ENCODE measurements at places on chromosomes 2 and 18. TPM values are rescaled to one million over a fixed set of nuclear protein-coding genes. Genes with fewer than 3 reads are reported as not detected.

The ARHGAP15 gene
- total RNA-seq = not detected

The SPP2 gene
- total RNA-seq = not detected

The SH2D6 gene
- not detected for total RNA-seq

The CTIF gene
- 34.1 TPM for total RNA-seq

The ADI1 gene
- total RNA-seq = 22.8 TPM

The SRBD1 gene
- 11.1 TPM for total RNA-seq

The ARL6IP6 gene
- total RNA-seq = 43.5 TPM

The MALL gene
- 58.3 TPM for total RNA-seq

The BMP10 gene
- total RNA-seq = not detected

The PIEZO2 gene
- total RNA-seq = 5.3 TPM

The LYPD6B gene
- 1.5 TPM for total RNA-seq

The C1GALT1C1L gene
- total RNA-seq = 0.33 TPM

The STARD6 gene
- not detected for total RNA-seq
